NCI-H1930 (cell line): ENCODE measurements at places on chromosomes 5 and 9.
A peak's percentile ranks its signal among the peaks of the same experiment; 100 is the strongest.

- no peak for DNase-seq
Measured at GRCh38 chr5:148090773-148091250, 27.0 kb downstream of the SPINK5 start.

- DNase-seq: no peak
Measured at GRCh38 chr9:108182950-108183381, 672.8 kb downstream of the ACTL7B start.

DNA sequence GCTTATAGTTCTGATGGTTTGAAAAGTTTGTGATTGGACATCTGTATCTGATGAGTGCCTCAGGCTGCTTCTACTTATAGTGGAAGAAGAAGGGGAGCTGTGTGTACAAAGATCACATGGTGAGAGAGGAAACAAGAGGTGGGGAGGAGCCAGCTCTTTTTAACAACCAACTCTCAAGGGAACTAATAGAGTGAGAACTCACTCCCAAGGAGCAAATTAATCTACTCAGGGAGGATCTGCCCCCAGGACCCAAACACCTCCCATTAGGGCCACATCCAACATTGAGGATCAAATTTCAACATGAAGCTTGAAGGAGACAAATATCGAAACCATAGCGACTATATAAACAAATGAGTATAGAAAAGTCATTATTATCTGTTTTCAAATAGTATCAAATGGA is 64.7 kb upstream of the PRLR start:
- DNase-seq: no peak

GRCh38 chr9:85971731-85972130 is 30.8 kb downstream of the NAA35 start:
- no peak for DNase-seq

GRCh38 chr5:33023649-33024048 is 312.5 kb downstream of the NPR3 start:
- DNase-seq: no peak

GRCh38 chr5:131795879-131796792 is 681 bp downstream of the FNIP1 start:
- peak; percentile 0 for DNase-seq

- DNase-seq: no peak
Measured at GRCh38 chr9:112384690-112385089, 4.8 kb downstream of the HSDL2 start.

DNA sequence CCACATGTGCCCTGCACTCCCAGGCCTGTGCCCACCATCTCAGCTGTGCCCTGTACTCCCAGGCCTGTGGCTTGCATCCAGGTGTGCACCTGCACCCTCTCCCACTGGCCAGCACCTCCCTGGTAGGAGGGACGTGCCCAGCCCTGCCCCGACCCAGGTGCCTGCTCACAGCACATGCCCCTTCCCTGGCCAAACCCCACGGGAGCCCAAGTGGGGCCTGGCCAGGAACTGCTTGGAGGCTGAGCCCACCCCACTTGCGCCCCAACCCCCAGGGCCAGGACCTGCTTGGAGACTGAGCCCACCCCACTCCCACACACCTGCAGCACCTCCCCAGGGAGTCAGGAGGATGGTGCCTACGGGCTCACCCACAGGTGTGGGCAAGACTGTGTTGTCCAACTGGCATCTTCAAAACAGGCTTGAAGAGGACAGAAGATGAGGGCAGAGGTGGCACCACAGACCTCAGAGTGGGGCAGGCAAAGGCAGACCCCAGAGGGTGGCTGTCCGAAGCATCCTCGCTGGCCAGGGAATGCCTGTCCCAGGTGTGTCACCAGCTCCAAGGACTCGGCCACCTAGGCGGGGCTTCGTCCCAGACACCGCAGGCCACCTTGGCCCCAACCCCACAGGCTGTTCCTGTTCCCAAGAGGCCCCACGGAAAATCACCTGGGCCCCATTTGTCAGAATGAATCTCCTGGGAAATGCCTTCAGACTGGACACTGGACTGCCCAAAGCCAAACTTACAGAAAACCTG is 10.8 kb downstream of the ZDHHC11B start:
- no peak for DNase-seq

- no peak for DNase-seq
Measured at GRCh38 chr9:125820100-125820804, 73.1 kb downstream of the PBX3 start.

DNA sequence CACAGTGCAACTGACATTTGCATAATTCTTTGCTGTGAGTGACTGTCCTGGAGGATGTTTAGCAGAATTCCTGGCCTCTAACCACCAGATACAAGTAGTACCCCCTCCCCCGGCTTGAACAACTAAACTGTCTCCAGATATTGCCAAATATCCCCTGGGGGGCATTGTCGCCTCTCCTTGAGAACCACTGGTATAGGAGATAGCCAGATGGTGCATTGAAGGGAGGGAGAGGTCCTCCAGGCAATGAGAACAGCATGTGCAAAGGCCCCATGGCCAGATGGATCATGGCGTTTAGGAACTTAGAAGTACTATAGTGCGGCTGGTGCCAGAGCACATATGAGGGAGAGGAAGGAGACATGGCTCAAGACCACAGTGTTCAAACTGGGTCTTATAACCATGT is 18.9 kb upstream of the ORM1 start:
- DNase-seq: no peak

DNA sequence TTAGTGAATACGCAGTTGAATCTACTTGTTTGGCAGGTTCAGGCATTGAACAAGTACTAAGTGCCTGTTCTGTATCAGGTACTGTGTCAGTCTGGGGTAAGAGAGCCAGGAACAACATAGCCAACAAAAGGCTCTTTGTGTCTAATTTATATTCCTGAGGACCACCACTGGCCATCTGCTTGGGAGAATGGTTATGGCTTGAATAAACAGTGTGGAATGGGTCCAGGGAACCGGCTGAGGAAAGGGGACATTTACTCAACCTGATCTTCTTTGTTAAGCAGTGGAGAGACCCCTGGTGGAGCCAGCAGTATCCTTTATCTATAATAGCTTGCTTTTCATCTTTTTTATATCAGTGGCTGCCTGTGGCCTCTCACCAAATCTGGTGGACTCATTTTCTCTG is 38.6 kb downstream of the EXOSC2 start:
- peak; percentile 86 for DNase-seq

- no peak for DNase-seq
Measured at GRCh38 chr5:163309914-163310313, 127.5 kb upstream of the CCNG1 start.

DNA sequence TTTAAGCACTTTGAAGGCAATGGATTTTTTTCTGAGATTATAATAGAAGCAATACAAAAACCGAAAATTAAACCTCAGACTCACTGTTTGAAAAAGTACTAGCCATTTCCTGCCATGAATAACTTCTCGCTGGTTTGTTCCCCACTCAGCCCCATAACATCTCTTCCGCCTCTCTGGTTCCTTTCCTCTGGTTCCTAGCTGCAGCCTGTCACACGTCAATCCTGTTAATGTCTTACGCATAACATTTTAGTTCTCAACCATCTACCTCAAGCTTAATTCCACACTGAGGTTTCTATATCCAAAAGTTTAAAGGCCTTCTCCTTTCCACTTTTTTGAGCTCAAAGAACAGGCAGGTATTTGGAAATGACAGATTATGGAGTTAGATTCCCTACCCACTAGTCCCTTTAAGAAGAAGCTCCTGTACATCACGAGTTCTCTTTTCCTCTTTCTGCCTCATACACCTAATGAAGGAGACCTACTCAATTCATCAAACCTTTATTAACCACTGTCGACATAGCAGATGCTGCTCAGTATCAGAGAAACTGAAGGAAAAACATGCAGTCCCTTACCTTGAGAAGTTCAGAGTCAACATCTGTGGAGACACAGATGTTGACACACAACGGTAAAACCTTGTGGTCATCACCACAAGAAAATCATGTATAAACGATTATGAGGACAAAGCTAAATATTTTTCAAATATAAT is 243.0 kb upstream of the PTGER4 start:
- no peak for DNase-seq

DNA sequence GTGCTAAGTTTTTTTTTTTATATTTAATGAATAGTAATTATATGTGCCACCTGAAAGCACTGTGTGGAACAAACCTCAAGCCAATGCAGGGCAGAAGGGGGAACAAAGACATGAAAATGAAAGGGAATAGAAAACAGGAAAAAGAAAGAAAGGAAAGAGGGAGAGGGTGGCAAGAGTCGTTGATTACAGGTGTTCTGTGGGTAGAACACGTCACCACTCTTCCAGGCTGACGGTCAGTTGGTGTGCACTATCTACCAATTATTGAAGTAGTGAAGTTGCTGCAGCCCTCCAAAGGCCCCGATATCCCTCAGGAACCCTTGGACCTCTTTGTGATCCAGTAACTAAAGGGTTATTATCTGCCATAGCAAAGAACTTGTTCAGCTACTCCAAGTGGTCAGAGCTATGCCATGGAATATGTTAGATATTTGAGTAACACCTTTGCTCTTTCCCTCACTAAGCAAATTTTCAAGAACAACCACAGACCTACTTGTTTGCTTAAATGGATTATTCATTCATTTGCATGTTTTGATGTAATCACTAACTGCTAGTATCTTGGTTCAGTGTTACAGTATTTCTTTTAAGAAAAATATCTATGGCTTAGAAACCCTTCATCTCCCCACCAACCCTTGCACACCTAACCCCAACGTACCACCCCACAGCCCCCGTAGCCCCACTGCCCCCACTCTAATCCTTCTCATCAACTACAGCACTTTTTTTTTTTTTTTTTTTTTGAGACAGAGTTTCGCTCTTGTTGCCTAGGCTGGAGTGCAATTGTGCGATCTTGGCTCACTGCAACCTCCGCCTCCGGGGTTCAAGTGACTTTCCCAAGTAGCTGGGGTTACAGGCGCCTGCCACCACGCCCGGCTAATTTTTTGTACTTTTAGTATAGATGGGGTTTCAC is 31.3 kb downstream of the FYB1 start:
- no peak for DNase-seq

GRCh38 chr9:76586390-76587314 is 127.7 kb downstream of the GCNT1 start:
- peak; percentile 17 for DNase-seq

DNA sequence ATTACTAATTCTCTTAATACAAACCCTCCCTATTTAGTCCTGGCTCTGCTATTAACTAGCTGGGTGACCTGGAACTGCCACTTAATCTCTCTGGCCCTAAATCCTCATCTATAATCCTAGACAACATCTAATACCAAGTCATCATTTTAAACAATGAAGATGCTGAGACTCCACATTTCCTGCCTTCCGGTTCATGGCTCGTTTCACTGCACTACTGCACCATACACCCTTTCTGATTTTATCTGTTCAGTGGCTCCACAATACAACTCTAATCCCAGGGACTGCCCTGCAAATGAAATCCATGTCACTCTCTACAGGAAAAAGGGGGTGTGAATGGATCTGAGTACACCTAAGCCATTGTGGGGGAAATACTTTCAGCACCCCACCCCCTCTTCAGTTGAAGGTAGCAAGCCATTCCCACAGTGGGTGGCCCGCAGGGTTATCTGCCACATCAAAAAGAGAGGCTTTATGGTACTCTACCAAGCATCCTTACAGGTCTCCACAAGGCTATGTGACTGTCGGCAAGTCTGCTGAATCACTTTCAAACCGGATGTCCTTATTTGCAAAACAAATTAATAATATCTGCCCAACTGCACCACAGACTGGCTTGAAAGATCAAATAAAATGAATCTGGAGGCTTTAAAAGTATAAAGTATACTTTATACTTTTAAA is 89.5 kb downstream of the EPB41L4A start:
- DNase-seq: no peak

DNA sequence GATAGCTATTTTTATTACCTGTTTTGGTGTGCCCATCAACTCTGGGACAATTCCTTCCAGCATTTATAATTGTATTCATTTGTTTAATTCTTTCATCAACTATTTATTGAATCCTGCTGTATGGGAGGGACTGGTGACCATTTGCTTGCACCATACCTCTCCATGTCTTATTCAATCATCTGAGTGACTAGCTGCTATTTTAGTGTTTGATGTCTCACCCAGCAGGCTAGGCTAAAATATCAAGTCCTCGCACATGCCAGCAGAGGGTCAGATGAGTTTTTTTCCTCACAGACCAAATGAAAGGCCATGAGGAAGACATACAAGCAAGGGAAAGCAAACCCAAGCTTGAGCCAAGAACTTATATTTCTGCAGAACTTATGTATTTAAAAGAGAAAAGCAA is 63.9 kb downstream of the CETN3 start:
- DNase-seq: no peak

DNA sequence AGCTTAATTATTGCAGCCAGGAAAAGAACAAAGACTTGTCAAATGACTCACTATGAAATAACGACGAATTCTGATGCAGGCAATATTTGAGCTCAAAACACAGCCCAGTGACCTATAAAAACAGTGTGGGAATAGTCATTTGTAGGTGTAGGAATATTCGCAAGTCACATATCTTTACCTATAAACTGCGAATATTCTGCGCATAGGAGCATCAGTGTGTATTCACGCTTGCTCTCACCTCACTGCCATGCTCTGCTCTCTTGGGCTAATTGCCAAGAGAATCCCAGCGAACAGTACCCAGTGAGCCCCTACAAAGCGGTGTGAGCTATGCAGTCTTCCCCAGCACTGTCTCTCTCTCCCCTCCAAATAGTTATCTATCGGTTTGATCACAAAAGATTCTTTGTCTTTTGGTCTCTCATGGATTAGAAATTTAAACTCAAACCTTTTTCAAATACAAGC is 74.2 kb downstream of the ST8SIA4 start:
- DNase-seq: no peak

DNA sequence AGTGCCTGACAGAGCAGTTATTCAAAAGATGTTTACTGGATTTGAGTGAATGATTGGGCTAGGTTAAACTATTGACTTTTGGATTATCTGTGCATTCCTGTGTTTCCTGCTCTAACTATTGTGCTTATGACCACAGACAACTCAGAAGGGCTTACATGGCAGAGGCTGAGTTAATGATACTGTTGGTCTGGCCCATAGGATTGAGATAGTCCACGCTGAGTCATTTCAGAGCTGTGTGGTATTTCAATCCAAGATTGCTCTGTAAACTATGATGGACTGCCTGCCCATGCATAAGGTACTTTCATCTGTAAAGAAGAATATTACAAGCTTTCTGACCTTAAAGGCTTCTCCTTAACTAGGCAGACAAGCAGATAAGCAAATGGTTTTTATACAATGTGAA is 49.1 kb upstream of the SLIT3 start:
- no peak for DNase-seq

DNA sequence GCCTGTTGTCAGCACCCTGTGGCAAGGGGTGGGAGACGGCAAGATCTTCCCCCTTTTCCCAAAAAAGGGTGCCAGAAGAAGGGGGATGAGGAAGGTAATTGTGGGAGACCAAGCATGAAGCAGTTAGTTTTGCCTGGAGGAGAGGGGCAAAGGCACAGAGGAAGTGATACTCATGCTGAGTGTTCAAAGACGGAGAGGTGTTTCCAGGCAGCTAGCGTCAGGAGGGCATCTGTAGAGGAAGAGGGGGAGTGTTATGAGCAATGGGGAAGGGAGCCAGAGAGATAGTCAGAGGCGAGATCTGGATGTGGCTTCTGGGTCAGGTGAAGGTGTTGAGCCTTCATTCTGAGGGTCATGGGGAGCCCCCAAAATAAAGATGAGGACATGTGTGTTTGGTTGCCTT is 26.9 kb upstream of the ADAM19 start:
- no peak for DNase-seq
